Progenitor cell of endocrine pancreas (in vitro differentiated cells): ENCODE measurements at places on chromosomes 6 and 20.

GRCh38 chr20:20520776-20521175 is 152.9 kb downstream of the INSM1 start:
- no peak for DNase-seq

DNA sequence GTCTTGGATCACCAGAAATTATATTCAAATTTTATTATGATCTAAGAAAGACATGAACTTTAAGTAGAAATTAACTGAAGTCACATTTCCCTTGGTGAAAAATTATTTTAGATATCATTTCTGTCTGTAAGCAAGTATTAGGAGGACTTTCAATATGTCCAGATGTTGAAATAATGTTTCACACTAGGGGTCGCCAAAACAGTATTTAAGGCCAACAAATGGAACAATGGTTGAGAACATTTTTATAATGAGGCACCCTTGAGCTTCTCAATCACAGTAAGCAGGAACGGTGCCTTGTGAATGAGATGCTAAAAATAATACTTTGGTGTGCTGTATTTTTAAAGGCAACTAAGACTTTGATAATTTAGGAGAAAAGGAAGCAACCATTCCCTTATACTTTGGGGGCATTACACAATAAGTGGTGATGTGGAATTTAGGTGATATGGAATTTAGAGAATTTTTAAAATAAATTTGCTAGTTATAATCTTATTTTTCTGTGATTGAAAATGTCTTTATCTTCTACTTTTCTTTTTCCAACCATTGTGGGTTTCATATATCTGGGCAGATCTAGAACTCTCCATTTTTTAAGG is 9.6 kb upstream of the SF3B5 start:
- DNase-seq = no peak

DNA sequence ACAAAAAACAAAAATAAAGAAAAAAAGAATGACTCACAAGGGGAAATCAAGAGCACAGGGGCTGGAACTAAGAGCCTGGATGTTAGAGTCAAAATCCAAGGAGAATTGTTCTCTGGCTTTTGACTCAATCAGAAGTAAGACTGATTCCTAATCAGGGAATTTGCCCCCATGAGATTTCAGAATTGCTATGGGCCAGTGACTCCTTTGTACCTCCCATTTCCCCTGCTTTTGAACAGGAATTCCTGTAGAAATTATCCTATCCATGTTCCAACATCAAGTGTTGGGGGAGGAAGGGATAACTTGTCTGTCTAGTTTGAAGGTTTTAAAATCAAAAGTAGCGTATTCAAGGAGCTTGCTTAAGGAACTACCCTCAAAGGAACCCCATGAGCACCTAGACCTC is 396.7 kb downstream of the CDC5L start:
- no peak for DNase-seq

DNA sequence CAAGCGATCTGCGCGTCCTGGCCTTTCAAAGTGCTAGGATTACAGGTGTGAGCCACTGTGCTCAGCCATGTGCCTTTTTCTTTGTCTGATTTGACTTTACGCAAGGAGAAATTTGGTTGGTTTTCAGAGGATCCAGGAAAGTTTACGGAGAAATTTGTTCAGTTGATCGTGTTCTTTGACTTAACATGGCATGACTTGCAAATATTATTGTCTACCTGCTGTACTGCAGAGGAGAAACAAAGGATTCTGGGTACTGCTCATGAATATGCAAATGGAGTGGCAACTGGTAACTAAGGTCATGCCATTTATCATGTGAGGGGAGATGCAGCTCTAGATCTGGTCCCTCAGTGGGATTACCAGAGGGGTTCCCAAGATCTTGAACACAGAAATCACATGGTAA is 68.8 kb upstream of the CHD6 start:
- no peak for DNase-seq

- DNase-seq = no peak
Measured at GRCh38 chr6:154815938-154816820, 83.0 kb downstream of the SCAF8 start.
